ENCODE measurements at places on chromosomes 11 and 22.

DNA sequence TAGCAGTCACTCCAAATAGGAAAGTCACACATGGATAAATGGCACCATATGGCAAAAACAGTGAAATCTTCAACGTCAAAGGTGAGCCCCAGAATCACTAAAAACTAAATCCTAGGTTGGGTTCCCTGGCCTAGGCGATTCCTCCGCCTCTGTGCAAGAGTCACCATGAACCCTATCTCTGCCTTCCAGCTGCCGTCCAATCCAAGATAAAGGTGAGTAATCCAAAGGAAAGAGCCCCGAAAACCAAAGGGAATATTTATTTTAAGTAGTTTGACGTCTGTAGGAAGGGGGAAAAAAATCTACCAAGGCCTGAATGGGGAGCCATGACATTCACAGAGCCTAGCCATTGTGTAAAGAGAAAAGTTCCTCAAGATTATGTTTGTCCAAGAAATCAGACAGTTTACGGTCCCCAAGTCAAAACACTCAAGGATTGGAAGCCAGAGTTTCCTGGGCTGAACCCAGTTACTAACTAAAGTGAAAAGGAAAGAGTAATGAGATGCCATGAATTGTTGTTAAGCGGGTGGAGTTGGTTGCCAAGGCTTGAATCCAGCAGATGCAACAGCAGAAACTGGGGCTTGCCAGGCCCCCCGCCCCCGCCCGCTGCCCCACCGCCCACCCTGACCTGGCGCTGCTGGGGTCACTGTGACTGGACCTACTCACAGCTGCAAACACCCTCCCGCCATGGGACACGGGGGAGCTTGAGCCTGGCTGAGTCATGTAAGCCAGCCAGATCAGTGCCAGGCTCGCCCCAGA is 39.7 kb upstream of the ETS1 start:
- DNase-seq = no peak

GRCh38 chr11:102377891-102378290 is 30.9 kb downstream of the BIRC2 start:
- DNase-seq = no peak

- no peak for DNase-seq
Measured at GRCh38 chr11:128174465-128175291, 412.7 kb downstream of the ETS1 start.

GRCh38 chr11:125777309-125777708 is 1.3 kb downstream of the PATE2 start:
- DNase-seq = peak; percentile 45

GRCh38 chr22:43233529-43233928 is 46.6 kb upstream of the TTLL12 start:
- DNase-seq = no peak

DNA sequence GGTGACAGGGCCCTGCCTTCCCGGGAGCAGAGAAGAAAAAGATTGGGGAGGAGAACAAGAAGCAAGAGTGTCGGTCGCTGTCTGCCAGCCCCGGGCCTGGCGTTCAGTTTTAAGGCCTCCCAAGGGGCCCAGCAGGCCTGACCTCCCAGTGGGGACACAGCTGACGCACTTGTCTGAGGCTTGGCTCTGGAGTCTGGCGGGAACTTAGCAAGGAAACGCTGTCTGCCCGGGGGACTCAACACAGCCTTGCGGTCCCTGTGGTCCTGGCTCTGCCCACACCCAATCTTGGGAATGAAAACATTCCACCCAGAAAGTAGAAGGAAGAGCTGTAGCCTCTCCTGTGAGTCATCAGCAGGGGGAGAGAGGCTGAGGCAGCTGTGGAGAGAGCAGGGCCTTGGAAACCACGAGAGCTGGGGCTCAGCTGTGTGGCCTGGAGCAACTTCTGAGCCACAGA is 54.4 kb downstream of the TRAF6 start:
- DNase-seq = no peak

GRCh38 chr22:28674121-28674563 is 5.5 kb downstream of the TTC28 start:
- no peak for DNase-seq

- DNase-seq = no peak
Measured at GRCh38 chr11:10600570-10601248, 32.2 kb upstream of the LYVE1 start.

DNA sequence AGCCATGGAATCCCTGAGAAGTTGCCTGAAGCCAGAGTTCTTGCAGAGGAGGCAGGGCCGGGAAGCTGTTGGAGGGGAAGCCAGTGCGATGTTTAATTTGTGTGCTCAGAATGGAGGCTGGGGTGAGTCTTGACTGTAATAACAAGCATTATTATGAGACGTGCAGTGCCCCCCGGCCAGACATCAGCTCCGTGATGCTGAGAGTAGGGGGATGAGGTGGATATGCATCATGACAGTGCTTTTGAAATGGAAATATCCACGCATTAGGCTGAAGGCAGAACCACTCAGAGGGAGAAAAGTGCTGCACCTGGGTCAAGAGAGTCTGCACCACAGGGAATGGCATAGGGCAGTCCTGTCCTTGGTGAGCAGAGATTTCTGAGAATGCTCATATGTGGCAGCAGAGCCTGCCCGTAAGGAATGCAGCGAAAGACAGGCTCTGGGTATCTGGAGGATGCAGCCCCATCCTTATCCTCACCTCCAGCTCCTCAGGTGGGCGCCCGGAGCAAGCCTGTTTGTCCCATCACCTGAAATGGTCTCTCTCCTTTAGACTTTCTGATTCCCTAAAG is 37.6 kb upstream of the SEZ6L start:
- DNase-seq = no peak

DNA sequence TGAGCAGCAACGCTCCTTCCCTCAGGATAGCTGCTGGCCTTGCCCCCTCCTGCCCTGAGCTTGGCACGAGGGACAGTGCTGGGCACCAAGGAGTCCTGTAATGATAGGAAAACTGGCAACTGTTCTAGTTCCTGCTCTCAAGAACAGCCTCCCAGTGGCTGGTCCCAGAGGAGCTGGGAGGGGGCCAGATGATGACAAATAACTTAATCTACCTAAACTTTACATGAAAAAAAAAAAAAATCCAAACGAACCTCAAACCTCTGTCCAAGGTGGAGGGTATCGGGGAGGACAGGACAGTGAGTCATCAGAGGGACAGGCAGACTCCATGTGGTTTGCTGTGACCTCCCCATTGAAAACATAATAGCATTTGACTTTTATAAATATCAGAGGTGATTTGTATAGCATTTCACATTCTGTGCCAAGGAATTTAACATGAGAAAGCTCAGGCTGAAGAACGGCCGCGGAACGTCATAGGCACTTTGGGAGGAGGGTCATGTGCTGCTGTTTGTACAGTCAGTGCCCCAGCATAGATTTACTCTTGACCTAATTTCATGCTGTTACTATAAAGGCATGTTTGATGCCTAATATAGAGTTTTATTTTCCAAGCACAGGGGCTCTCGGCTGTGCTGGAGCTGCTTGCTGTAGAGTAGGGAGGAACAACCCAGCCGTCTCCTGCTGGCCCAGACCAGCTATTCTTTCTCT is 98.2 kb upstream of the NNMT start:
- DNase-seq = peak; percentile 55
